D341Med (cell line): ENCODE measurements at places on chromosomes 4 and X.

DNA sequence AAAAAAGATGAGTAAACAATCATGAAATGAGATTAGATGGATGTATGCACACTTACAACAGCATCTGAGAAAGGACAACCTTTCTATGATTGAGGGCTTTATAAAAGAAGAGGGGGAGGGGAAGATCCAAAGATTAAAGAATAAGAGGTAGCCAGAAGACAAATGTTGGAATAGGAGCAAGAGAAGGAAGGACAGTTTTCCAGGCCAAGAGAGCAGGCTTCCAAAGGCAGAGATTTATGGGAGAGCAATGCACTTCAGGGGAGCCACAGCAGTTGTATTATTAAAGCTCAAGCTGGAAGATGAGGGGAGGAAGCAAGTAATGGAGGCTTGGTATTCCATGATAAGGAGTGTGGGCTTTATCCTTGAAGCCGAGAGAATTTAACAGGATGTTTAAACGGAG, 110.3 kb upstream of the PTPN13 start:
- no peak for DNase-seq

DNA sequence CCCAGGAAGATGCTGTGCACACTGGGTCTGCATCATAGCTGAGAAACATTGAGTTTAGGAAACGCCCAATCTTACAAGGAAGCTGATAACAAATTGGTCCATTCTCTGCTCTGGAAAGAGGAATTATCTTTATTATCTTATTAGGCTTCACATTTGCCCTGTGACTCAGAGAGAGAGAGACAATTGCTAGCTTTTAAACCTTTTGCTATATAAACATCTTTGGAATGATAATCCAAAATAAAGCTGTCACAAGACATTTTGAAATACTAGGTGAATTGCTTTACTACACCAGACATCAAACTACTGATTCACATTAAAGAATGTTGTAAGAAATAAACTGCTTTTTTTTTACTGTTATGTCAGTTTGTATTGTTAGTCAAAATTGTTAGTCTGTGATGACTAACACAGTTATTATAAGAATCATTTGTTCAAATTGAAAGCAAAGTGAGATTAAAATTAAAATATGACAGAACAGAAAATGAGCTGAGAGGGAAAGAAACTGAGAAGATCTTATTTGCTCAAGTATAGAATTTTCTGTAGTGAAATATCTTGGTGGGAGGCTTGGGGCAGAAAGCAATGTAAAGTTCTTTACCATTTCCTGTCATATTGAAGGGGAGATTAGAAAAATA, 765.4 kb upstream of the PCDH10 start:
- DNase-seq = no peak

DNA sequence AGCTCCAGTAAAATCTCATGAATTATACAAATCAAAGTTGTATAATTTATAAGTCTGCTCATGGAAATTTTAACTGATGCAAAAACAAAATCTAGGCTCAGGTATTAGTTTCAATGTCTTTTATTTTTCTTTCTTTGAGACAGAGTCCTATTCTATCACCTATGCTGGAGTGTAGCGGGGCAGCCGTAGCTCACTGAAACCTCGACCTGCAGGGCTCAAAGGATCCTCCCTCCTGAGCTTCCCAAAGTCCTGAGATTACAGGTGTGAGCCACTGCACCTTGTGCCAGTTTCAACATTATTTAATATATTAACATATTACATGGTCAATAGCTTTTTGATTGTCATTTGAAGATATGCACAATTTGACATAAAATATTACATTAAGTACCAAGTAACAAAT, 678.7 kb downstream of the ARAP2 start:
- DNase-seq = no peak

DNA sequence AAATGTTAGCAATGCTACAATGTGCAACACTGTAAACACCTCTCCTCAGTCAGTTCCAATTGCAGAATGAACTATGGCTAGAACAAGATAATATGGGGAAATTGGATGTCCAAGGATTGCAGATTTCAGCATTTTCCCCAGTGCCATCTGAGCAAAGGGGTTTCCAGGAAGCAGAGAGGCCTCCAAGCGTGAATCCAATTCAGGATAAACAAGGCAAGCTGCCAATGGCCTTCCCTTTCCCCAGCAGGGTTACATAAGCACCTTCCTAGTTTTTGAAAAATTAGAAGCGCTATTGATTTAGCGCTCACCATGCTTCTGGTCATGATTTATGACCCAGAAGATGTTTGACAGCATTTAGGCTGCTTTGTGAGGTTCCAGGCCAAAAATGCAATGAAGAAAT, 223.0 kb upstream of the GATB start:
- no peak for DNase-seq

DNA sequence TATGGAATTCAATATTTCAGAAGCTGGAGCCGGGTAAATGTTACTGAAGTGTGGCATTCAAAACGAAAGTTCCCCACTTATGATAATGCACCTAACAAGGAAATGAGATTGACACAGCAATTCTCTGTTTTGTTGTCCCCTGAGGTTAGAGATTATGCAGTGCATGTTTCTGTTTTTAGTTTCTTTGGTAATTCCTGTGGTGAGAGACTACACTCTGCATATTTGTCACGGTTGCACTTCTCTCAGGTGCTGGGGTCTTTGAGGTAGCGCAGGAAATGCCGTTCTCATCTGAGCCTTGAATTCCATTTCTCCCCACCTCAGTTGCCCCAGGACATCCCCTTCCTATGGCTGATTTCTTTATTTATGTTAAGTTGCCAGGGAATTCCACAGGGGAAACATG, 15.3 kb upstream of the BEND4 start:
- DNase-seq = no peak
